ENCODE measurements at places on chromosomes 5 and 9. TPM values are rescaled to one million over a fixed set of nuclear protein-coding genes. Genes with fewer than 3 reads are reported as not detected.

GABRA6 gene
- not detected for total RNA-seq

INSYN2B gene
- 6.7 TPM for total RNA-seq

BTNL3 gene
- total RNA-seq = not detected

MELK gene
- 82.7 TPM for total RNA-seq

PKD2L2 gene
- total RNA-seq = not detected

SH3TC2 gene
- 12.3 TPM for total RNA-seq

LURAP1L gene
- 3.6 TPM for total RNA-seq

SLC25A2 gene
- not detected for total RNA-seq

CLIC3 gene
- total RNA-seq = 0.95 TPM

TTC23L gene
- 0.14 TPM for total RNA-seq

COL5A1 gene
- 4.8 TPM for total RNA-seq

OTP gene
- not detected for total RNA-seq

FAM78A gene
- 0.32 TPM for total RNA-seq
